ENCODE measurements at places on chromosomes 1 and 21. TPM values are rescaled to one million over a fixed set of nuclear protein-coding genes. Genes with fewer than 3 reads are reported as not detected.

GRCh38 chr21:24255591-24255990 lies 1351.7 kb downstream of the MRPL39 start:
- no peaks in the 10 kb centered on the region for H3K4me1 ChIP-seq
- no peak overlapping the region for H3K27ac ChIP-seq
- H3K4me3 ChIP-seq, result no peak overlapping the region
- no peak for DNase-seq
- no peaks in the 10 kb centered on the region for H3K36me3 ChIP-seq

Gene OR10J1
- not detected for total RNA-seq

DNA sequence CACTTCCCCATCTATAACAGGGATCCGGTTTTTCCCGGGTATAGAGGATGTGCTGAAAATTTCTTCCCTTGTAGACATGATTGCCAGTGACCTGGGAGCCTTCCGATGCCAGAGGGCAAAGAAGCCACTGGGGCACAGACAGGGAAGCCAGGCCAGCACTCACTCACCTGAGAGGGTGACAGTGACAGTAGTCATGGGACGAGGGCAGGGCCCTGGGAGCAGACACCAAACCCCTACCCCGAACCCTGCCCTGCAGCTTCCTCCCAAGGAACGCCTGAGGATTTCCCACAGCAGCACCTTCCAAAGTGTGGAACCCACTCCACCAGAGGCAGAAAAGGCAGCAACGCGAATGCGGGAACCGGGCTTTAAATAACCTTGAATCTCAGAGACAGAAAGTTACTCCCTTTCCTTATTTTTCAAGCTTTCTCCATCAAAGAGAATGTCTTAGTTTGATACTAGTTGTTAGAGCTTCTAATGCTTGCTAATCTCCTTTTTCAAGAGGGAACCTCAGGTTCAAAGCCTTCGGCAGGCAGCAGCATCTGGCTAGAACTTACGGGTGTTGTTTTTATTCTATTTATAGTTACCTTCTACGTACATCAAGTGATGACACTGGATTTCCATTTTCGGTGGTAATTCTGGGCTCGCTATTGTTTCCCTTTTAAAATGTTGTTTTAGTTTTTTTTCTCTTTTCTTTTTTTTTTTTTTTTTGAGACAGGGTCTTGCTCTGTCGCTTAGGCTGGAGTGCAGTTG lies 2.8 kb downstream of the DDOST start:
- H3K36me3 ChIP-seq, result peaks cover 56% of the 10 kb centered on the region
- no peak for DNase-seq
- H3K27me3 ChIP-seq, result no peaks in the 10 kb centered on the region
- peaks cover 13% of the 10 kb centered on the region for H3K4me1 ChIP-seq
- no peak overlapping the region for H3K4me3 ChIP-seq

DNA sequence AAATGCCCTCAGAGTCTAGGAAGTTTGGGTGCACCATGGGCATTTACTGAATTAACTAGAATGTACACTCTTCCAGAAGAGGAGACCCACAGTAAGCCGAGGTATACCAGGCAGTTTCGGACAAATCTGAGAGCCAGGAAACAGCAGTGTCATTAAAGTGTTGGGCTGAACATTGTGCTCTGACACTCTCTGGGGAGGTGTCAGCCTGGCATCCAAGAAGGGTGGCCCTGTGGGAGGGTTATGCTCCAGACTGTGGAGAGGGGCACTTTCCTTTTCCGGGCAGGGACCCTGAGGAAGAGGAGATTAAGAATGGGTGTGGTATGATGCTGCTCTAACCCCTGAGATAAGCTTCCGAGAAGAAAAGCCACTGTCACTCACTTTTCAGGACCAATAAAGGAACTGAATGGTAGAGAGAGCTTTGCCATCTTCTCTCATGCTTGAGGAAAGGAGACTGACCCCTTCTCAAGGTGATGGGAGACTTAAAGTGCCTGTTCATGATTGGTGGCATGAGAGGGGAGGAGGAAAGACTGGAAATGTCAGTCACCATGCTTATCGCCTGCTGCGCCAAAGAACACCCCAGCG lies 98.2 kb downstream of the UCK2 start:
- no peaks in the 10 kb centered on the region for H3K36me3 ChIP-seq
- no peak overlapping the region for H3K27ac ChIP-seq
- DNase-seq, result no peak
- H3K27me3 ChIP-seq, result no peaks in the 10 kb centered on the region

GRCh38 chr1:153537376-153537730 lies 1.6 kb upstream of the S100A6 start:
- no peak for DNase-seq
- no peak overlapping the region for H3K27ac ChIP-seq
- no peak overlapping the region for H3K4me3 ChIP-seq

DNA sequence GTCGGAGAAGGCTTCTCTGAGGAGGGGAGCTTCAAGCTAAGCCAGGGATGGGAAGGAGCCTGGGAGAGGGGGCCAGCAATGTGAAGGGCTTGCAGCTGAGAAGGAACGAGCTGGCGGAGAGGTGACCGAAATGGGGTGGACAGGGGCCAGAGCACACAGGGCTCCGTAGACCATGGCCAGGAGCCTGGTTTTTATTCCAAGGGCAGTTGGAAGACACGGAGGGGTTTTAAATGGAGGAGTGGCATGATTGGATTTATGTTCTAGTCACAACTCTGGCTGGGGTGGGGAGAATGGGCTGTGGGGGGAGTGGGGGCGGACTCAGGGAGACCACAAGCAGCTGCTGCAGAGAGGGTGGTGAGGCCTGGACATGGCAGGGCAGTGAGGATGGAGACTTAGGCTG lies 5.1 kb upstream of the EPS8L3 start:
- H3K27me3 ChIP-seq, result no peaks in the 10 kb centered on the region
- DNase-seq, result no peak
- H3K27ac ChIP-seq, result no peak overlapping the region
- H3K4me3 ChIP-seq, result no peak overlapping the region
- no peaks in the 10 kb centered on the region for H3K36me3 ChIP-seq
- no peaks in the 10 kb centered on the region for H3K4me1 ChIP-seq

DNA sequence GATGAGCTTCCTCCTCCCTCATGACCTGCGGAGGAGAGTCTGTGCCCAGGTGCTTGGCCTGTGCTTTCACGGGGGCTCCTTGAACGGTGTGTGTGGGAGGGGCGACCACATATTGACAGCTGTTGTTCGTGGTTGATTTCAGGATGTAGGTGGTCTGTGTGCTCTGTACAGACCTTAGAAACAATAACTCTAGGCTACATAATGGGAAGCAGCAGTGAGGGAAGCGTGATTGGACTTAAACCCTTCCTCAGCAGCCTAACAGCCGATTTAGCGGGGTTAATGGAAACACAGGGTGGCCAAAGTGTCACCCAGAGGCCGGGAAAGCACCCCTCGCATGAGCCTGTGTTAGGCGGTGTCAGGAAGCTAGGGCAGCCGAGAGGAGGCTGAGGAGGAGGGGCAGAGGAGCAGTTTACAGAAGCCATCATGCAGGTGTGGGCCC lies 56.0 kb downstream of the TBCE start:
- H3K27ac ChIP-seq, result no peak overlapping the region
- H3K4me3 ChIP-seq, result no peak overlapping the region
- no peaks in the 10 kb centered on the region for H3K36me3 ChIP-seq
- no peaks in the 10 kb centered on the region for H3K27me3 ChIP-seq
- no peak for DNase-seq
- H3K4me1 ChIP-seq, result no peaks in the 10 kb centered on the region

Gene FLG2
- total RNA-seq, result not detected

GRCh38 chr1:87410776-87411480 lies 82.2 kb downstream of the LMO4 start:
- no peaks in the 10 kb centered on the region for H3K4me1 ChIP-seq
- no peaks in the 10 kb centered on the region for H3K27me3 ChIP-seq
- no peak overlapping the region for H3K27ac ChIP-seq
- H3K36me3 ChIP-seq, result no peaks in the 10 kb centered on the region
- H3K4me3 ChIP-seq, result no peak overlapping the region

DNA sequence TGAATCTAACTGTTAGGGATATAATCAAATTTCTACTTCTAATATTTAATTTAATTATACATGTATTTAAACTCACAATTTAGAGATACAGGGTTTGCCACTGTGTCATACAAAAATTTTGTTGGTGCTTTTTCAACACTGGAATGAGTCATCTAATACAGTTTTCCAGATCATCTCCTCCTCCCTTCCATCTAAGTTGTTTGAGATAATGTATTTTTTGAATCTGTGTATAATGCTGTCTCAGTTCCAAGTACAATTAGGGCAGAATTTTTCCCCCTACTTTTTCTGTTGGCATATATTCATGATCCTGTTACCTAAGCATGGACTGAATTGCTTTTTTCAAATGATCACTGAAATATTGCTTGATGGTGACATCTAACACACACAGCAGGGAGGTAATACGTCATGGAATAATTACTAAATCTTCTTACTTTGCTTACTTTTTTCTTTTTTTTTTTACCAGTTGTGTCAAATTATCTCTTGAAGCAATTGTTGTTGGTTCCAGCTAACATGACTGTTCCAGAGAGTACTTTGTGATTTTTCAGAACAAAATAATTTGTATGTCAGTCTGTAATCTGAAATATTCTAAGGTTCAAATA lies 146.0 kb downstream of the MAGI3 start:
- H3K27ac ChIP-seq, result no peak overlapping the region
- no peaks in the 10 kb centered on the region for H3K27me3 ChIP-seq
- no peaks in the 10 kb centered on the region for H3K36me3 ChIP-seq
- DNase-seq, result no peak
- H3K4me1 ChIP-seq, result no peaks in the 10 kb centered on the region
- no peak overlapping the region for H3K4me3 ChIP-seq

DNA sequence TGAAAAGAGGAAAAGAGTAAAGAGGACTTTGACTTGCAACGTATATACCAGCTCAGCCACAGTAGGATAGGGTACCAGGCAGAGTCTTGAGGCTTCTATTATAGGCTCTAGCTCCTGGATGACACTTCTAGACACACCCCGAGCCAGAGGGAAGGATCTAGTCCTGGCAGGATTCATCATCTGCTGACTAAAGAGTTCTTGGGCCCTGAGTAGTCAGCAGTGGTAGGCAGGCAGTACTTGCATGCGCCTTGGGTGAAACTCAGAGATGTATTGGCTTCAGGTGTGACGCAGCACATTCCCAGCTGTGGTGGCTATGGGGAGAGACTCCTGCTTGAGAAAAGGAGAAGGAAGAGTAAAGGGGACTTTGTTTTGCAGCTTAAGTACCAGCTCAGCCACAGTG lies 162.3 kb upstream of the APP start:
- H3K27ac ChIP-seq, result no peak overlapping the region
- DNase-seq, result no peak
- no peaks in the 10 kb centered on the region for H3K4me1 ChIP-seq
- no peaks in the 10 kb centered on the region for H3K36me3 ChIP-seq
- H3K27me3 ChIP-seq, result no peaks in the 10 kb centered on the region

- no peaks in the 10 kb centered on the region for H3K36me3 ChIP-seq
- H3K27ac ChIP-seq, result no peak overlapping the region
- H3K27me3 ChIP-seq, result no peaks in the 10 kb centered on the region
- DNase-seq, result no peak
- no peaks in the 10 kb centered on the region for H3K4me1 ChIP-seq
These were observed 1817.4 kb downstream of the MRPL39 start for GRCh38 chr21:23789864-23790263.

DNA sequence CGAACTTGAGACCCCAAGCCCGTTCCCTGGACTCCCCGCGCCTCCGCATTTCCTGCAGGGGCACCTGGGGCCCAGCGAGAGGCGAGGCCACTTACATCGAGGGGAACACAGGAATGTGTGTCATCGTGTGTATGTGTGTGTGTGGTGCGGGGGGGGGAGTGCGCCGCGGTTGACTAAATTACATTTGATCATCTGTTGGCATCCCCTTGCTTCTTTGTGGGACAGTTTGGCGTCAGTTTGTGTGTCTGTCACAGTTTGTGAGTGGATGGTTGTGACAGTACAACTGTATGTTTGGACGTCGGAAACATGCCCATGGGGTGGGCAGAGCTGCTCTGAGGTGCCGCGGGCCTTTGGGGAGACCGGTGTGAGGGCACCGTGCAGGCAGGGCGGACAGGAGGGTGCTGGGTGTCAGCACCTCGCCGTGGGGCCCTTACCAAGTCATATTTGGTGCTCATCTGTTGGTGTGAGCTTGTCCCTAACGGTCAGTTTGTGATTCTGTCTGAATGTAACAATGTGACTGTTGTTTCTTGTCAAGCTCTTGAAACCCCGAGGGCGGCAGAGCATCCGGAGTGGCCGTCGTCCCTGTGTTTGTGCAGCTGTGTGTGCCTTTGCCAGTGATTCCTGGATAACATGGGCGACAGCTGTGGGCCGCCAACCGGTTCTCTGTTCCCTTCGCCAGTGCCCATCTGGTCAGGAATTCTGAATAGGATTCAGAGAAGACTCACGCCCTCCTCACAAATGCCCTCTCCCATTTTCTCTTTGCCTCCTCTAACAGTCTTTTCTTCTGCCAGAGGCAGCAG lies 899 bp downstream of the OPRD1 start:
- peaks cover 98% of the 10 kb centered on the region for H3K27me3 ChIP-seq
- H3K27ac ChIP-seq, result no peak overlapping the region
- no peak for DNase-seq
- H3K4me3 ChIP-seq, result no peak overlapping the region
- no peaks in the 10 kb centered on the region for H3K4me1 ChIP-seq

Gene PODN
- 48.7 TPM for total RNA-seq

GRCh38 chr1:50109116-50109515 lies 396 bp downstream of the ELAVL4 start:
- DNase-seq, result no peak
- H3K4me3 ChIP-seq, result no peak overlapping the region
- H3K27ac ChIP-seq, result no peak overlapping the region

DNA sequence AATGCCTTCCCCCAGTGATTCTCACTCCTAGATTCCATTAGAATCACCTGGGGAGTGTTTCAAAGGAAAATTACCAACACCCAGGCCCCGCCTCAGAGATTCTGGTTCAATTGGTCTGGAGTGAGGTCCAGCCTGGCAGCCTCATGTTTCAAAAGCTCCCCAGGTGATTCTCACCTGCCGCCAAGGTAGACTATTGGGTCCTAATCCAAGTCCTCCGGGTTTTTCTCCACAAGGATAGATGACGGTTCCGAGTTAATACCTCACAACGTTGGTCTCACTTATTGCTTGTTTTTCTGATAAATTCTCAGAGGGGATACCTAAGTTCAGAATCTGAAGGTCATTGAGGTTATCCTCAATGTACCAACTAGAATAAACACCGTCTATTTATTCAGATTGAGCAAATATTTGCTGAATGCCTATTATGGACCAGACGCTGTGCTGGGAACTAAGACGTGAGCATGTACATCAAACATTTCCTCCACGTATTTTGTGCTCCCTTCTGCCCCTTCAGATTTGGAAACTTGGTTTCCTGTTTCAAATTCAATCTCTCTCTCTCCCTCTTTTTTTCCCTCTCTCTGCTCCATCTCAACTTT lies 97.5 kb downstream of the SEC16B start:
- no peak for DNase-seq
- H3K27ac ChIP-seq, result no peak overlapping the region
- peaks cover 5% of the 10 kb centered on the region for H3K4me1 ChIP-seq
- no peak overlapping the region for H3K4me3 ChIP-seq

DNA sequence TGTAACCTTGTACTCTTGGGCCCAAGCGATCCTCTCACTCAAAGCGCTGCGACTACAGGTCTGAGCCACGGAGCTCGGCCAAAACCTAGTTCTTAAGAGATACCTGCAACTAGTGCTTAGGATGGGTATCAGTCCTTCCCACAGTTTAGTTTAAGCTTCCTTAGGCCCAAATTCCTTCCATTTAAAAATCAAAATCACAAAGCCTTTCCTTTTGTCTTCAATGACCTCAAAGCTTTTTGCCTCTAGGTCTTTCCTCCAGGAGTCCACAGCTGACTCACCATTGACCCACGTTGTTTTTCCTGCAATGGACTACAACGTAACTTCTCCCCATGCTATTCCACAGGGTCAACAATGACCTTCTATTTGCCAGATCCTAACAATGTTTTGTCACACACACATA lies 64.0 kb downstream of the APP start:
- H3K36me3 ChIP-seq, result peaks cover 10% of the 10 kb centered on the region
- no peak for DNase-seq
- H3K27ac ChIP-seq, result no peak overlapping the region
- H3K27me3 ChIP-seq, result no peaks in the 10 kb centered on the region
- no peaks in the 10 kb centered on the region for H3K4me1 ChIP-seq

Gene CYP4A11
- not detected for total RNA-seq

Gene IL24
- 0.34 TPM for total RNA-seq

Gene UHMK1
- total RNA-seq, result 56.6 TPM

Measured in left lung (tissue), 14 donors.